ENCODE measurements at places on chromosomes 12 and 14.
A peak's percentile ranks its signal among the peaks of the same experiment; 100 is the strongest.

DNA sequence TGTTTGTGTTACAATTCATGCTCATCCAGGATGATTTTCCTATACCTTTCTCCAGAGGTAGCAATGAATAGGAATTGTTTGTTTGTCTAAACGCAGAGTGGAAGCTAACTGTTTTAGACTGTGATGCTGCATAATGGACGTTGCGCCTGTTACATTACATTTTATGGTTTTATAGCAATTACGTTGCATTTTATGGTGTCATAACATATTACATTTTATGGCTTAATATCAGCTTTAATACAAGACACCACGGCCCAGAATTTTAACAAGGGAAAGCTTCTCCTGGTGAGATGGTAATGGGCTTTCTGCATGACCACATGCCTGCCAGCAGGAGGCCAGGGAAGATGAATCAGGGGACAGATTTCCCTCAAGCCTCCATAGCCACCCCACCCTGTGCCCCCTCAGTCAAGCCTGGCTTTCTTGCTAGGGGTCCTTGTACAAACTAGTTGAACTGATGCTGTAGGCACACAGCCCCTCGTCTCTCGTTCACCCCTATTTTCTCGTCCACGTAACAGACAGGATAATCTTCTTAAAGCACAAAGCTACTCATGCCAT, 56.5 kb downstream of the HSPB8 start:
- no peak for DNase-seq

- DNase-seq, result no peak
Observed at GRCh38 chr14:55026441-55026792, 482 bp downstream of the WDHD1 start.

- no peak for DNase-seq
Observed at GRCh38 chr14:92603309-92604242, 90.0 kb downstream of the RIN3 start.

DNA sequence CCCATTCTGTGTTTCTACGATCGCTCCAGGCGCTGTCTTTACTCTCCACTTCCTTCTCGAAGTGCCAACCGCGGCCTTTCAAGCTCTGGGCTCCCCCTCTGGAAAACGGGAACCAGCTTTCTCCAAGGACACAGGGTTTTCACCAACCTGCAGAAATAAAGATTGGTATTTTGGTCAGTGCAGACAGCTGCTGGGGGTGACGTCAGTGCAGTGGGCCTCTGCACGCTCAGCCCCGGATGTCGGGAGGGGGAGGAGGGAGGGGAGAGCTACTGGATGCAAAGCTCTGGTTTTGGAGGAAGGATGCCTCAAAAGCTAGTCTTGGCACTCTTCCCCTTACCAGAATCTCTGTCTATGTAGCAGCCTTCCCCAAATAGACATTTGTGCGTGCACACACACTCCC, 19.9 kb downstream of the HRK start:
- no peak for DNase-seq

DNA sequence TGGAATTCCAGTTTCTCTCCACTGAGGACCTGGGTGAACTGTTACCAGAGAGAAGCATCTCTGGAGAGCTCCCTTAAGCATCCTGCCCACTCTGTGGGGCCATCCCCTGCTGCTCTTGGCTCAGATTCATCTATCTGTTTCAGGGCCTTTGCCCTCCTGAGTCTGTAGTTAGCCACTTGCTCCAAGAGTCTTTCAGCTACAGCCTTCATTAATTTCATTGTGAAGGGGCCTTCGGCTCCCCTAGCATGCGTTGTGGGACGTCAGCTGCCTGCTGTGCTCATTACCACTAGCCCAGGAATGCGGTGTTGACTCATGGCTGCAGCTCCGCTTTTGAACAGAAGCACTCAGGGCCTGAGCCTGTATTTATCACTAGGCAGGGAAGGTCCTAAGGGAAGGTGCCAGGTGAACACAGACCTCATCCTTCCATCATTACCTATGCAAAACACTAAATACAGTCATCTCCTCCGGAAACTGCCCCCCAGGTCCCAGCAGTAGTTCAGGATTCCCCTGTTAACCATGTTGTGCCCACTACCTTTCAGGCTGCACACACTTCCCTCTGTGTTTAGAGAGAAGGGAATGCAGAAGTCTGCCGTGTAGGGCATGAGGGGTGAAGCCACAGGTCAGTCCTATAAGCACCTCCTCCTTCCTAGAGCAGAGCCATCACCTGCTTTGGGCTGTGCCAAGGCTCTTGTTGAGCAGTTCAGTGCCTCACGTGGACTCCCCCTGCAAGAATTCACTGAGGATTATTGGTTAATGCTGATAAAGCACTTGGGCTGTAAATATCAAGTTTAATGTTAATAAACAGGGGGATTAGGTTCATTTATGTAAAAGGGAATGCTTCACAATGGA, 191.4 kb downstream of the CACNA1C start:
- DNase-seq, result no peak

- DNase-seq, result no peak
Observed at GRCh38 chr12:57129321-57129842, 1.1 kb downstream of the LRP1 start.

GRCh38 chr14:44040561-44040960, 466.5 kb downstream of the FSCB start:
- no peak for DNase-seq

- no peak for DNase-seq
Observed at GRCh38 chr12:128715485-128715884, 108.3 kb downstream of the SLC15A4 start.

DNA sequence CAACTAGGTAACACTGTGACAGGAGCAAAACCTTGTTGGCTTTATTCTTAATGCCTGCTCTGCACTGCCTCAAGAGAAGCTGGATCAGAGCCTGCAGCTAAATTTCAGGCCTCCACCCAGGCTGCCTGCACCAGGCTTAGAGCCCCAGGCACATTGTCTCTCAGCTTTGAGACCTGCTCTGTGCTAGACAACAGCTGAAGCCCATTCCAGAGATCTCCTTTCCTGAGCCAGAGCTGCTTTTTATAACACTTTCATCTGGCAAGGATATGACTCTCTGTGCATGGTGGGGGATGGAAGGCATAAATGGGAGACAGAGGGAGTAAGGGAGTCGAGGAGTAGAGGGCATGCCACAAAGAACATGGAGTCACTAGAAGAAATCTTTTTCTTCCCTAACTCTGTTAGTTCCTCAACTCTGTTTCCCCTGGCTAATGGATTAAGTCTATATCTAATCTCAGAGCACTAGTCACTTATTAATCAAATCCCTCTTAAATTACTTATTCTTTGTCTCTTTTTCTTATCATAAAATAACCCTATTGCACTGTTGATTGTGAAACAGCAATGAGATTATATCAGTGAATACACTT, 27.1 kb upstream of the LUM start:
- DNase-seq, result no peak

DNA sequence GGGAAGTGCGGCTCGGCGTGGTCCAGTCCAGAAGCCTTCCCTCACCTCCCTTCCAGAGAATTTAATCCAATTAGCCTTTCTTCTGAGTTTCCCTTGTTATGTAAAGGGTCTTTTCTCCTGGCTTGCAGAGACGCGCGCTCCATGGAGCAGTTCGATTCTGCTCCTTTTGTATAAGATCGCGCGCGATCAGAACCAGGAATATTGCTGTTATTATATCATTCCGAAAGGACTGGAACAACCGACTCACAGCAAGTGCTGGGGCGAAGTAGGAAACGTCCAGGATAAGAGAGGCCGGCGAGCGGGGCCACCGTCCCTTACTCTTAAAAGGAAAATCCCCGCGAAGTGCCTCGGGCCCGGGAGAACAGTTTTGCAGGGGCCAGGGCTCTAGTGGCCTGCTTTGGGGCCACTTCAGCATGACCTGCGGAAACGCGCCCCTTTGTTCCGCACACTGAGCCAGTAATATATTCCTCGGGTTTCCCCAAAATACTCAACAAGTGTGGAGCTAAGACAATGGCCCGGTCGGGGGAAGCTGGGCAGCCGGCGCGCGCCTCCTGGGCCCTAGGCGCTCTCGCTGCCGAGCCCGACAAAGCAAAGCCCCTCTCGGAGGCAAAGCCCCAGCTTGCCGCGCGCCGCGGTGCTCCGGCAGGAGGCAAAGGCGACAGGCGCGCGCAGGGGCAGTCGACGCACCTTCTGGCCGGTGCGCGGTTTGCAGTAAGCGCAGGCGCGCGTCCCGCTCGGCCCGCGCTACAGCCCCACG, 2.9 kb downstream of the RFX4 start:
- no peak for DNase-seq

DNA sequence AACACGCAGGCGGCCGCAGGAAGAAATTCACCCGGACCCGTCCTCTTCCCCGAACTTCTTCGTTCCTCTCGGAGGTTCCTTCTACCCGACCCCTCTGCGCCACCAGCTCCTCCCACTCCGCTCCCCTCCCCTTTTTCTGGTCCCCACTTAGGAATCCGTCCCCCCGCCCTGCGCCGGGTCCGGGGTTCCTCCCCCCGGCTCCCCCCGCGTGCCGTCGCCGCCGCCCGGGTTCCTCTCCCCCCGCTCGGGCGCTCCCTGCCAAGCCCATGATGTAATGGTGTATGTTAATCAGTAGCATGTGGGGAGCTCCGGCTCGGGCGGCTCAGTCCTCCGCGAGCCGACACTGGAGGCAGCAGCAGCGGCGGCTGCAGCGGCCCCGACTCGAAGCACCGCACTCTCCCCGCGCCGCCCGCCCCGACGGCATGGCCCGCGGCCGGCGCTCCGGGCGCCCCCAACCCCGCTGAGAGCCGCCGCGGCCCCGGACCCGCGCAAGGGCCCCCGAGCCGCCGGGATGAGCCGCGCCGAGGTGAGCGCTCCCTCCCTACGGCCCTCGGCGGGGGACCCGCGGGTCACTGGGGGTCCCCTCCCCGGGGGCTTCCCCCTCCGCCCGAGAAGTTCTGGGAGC, 1.0 kb upstream of the SAMD4A start:
- DNase-seq, result no peak

DNA sequence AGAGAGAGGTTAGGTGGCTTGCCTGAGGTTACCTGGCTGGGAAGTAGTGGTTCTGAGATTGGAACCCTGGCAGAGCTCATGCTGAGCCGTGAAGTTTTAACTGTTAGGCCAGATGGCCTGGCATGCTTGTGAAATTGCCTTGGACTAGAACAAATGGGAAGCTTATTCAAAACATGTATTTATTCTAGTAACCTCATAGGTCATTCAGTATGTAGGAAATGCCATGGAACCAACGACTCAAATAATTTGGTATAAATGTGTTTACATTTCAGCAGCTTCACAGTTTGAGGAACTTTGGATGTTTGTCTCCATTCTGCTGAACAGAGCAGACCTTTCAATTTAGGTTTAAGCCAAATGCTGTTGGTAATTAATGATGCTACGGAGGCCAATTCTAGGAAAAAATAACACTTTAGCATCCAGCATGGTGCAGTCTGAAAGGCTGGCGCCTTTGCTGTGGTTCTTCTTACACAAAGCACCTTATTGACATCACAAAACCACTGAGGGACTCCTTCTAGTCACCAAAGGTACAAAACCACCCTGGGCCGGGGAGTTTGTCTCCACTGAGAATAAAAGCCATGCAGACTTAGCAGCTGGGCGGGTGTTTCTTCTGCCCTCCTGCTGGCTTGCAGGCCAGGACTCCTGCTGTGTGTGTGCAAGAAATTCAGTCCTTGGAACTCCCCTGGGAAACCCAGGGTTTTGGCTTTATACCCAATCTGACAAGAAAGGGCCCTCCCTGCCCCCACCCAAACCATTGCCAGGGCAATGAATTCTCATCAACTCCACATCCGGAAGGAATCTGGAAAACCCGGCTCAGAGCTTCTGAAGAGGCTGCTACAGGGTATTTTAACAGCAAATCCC, 64.2 kb downstream of the ELK3 start:
- no peak for DNase-seq

DNA sequence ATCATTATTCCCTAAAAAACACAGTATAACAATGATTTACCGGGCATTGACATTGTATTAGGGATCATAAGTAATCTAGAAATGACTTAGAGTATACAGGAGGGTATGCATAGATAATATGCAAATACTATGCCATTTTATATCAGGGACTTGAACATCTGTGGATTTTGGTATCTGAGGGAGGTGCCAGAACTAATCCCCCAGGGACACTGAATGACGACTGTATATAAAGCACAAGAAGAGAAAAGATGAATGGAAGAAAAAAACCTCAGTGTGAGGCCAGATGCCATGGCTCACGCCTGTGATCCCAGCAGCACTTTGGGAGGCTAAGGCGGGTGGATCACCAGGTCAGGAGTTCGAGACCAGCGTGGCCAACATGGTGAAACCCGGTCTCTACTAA, 25.5 kb upstream of the COX6A1 start:
- DNase-seq, result no peak

- DNase-seq, result no peak
Observed at GRCh38 chr12:105220150-105220928, 15.6 kb downstream of the APPL2 start.

- peak; percentile 56 for DNase-seq
Observed at GRCh38 chr14:63478010-63478409, 65.2 kb downstream of the PPP2R5E start.

DNA sequence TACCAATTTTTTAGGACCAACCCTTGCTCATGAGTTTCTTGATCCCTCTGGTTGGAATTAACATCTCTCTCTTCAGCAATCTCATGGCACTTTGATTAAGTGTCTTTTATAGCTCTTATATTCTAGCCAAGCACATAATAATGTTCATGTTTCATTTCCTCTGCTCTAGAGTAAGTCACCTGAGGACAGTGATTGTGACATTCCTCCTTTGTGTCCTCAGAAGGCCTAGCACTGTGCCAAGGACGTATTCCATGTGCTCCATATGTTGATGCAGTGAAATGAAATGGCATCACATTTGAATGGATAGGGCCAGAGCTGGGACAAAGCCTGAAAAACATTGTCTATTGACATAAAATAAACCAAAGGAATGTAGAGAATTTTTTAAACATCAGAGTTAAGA, 322.8 kb upstream of the PRICKLE1 start:
- DNase-seq, result no peak

DNA sequence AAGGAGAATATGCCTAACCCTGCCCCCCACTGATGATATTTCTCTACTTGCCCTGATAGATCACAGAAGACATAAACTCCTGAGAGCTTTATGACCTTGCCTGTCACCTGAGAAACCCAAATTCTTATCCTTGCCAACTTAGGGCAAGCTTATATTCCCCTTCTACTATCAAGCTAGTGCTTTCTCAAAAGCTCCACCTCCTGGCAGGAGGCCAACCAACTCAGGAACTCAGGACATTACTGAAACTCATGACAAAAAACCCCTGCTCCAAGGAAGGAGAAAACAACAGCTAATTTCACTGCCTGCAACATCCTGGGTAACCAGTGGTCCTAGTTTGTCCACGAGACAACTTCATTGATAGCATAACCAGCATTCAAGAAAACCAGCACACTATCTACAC, 60.9 kb upstream of the FSCB start:
- no peak for DNase-seq

GRCh38 chr12:52774629-52775250, 2.4 kb downstream of the KRT76 start:
- DNase-seq, result no peak

DNA sequence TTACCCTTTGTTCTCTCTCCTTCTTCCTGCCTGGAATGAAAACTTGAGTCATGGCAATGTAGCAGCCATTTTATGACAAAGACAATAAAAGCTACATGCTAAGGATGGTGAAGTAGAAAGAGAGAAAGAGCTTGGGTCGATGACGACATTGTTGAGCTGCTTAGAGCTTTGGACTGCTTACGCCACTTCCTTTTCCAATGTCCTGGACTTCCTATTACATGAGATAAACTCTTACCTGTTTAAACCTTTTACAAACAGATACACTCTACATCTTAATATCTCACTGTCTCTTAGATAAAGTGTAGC, 70.1 kb downstream of the PEBP1 start:
- no peak for DNase-seq
